PC-3 (cell line): ENCODE measurements at places on chromosomes 2 and 18.

DNA sequence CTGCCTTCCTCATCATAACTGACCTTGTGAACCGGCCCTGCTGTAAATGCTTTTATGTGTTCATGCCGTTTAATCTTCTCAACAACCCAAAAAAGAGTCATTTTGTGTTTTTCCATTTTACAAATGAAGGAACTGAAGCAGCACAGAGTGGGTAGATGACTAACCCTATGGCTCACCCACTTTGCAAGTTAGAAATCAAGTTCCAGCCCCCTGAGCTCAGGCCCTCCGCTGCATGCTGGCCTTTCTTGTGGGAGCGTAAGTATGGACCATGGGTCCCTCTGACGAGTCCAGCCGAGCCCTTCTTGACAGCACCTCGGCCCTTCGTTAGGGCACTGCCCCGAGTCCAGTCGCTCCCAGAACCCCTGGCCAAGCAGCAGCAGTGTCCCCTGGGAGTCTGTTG lies 194.6 kb downstream of the GLI2 start:
- DNase-seq, result no peak

DNA sequence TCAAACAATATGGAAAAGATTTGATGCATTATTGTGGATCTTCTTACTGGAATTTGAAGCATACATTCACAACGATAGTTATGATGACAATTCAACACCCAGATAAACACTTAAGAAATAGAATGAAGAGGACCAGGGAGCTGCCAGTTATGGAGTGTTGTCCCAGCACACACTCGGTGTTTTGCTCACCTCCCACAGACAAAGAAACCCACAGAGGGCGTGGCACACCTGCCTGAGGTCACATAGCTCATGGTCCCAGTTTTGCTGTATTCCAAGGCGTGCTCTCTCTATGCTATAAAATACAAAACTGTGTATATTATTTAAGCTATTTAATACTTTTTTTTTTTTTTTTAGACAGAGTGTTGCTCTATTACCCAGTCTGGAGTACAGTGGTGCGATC lies 31.1 kb downstream of the EFR3B start:
- no peak for DNase-seq

- DNase-seq, result peak; percentile 33
These were observed 161.0 kb upstream of the ZFP36L2 start for GRCh38 chr2:43387092-43388062.

GRCh38 chr2:239275847-239276831 lies 124.7 kb downstream of the HDAC4 start:
- no peak for DNase-seq

DNA sequence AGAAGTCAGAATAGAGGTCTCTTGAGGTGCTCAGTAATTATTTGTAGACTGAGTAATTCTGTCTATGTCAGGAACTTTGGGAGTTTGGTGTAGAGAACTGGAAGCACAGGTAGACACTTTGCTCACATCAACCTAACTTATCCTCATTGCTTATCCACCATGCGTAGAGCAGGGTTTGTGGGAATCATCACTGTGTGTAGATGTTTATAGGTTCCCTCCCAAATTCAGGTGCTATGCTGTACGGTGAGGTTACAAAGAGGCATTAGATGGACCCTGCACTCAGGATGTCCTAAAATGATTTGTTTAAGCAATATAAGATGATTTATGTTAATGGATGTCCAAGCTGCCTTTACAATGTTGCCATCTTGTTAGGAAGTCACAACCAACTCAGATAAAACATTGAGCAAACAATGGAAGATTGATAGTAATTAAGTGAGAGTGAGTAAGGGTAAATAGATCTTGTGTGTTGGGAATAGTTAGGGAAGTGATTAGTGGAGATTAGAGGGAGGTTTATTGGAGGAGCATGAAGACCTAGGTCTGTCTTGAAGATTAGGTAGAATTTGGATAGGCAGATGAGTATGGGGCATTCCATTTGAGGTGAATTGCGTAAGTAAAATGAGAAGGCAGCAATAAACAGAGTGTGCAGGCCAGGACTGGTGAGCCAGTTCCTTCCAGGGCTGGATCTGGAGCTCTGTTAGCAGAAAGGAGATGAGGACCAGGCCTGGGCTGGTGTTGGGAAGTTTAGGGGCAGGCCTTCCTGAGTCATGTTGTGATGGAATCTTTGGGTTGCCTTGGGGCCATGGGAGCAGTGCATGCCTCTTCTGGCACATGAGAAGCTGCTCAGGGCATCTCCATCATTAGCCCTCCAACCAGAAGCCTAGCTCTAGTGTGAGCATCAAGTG lies 12.1 kb downstream of the EPAS1 start:
- peak; percentile 40 for DNase-seq
